ENCODE measurements at places on chromosomes 7 and 10.

DNA sequence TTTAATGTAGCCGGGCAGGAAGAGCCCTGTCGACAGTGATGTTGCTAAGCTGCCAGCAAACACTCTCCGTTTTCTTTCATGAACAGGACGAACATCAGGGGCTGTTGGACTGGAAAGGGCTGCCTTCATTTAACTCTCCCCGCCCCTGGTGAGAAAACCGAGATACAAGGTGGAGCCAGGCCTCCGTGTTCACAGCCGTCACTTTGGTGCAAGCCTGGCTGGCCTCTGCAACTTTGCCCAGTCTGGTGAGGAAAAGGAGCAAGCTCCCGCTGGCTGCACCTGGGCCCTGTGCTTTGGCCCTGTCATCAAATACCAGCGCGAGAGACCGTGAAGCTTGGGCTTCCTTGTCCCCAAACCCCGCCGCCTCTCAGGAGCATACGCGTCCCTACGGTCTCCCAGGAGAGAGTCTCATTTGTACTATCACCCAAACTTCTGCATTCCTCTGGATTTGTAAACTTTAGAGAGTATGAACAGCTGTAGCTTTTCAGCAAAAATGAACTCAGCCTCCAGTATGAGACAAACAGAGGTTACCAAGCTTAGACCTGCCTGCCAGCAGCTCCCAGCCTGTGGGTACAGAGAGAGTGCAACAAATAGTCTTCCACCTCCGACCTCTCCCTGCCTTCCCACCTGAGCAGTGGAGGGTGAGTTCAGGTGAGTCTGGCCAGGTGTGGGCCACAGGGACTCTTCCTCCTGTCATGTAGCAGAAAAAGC is 445.3 kb upstream of the MGMT start:
- no peak for DNase-seq

- DNase-seq, result no peak
Measured at GRCh38 chr7:151251328-151251688, 2.8 kb upstream of the SMARCD3 start.

- no peak for DNase-seq
Measured at GRCh38 chr7:12964836-12965235, 277.4 kb downstream of the ARL4A start.

DNA sequence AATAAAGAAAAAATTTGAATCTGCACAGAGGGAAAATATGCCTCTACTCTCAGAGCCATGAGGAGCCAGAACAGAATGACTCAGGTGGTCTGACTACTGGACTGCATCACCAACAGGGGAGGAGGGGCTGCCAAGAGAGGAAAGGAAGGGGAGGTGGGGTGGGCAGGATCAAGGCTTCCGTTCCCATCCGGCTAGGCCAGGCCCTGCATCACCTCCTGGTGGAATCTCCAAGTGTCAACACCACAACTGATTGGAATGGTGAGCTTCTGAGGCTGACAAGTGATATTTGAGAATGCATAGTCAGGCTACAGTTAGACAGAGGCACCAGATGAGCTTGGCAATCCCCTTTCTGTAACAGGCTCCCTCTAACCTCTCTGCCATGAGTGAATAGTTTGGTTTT is 10.4 kb upstream of the GPR26 start:
- DNase-seq, result no peak

DNA sequence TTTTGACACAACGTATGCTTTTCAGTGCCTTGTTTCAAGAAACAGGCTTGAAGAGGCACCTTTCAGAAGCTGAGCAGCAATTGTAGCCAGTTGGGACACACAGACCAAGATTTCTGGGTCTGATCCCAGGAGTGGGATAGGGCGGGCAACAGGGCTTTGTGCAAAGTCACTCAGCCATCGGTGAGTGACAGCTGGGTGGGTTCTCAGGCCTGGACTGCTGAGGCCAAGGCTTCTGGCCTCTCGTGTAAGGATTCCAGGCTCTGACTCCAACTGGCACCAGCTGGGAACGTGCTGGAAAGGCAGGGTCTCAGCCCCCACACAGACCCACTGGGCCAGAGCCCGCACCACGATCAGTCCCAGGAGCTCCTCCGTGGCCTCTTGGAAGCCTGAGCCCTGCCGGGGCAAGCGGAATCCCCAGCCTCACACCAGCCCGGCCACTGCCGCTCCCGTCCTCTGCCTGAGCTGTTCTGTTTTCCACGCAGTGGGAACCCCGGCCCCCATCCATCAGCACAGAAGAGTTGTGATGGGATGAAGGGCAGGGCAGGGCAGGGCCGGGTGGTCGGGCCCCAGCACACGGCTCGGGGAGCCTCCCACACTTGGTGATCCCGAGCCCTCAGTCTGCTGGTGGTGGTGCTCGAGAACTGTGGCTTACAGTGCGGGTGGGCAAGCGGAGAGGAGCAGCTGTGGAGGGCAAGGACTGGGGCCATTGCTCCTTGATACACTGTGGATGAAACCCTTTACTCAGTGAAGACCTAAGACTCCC is 46.8 kb downstream of the VIPR2 start:
- no peak for DNase-seq

DNA sequence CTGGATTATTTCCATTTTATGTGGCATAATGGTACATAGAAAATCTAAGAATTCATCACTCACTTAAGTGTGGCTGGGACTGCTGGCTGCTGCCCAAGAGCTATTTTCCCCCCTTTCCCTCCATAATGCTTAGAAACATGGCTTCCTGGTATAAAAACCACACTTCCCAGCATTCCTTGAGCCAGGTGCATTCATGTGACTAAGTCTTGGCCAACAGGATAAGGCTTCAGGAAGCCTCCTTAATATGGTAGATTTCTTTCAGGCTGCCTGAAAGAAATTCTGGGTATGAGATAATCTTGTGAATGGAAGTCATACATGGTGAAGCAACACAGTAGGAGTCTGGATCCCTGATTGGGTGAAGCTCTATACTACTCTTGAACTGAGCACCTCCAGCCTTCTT is 178.0 kb downstream of the JAZF1 start:
- DNase-seq, result peak; percentile 4

GRCh38 chr7:106035568-106035967 is 72.5 kb downstream of the CDHR3 start:
- no peak for DNase-seq

GRCh38 chr7:112255388-112255720 is 48.9 kb downstream of the ZNF277 start:
- no peak for DNase-seq

- no peak for DNase-seq
Measured at GRCh38 chr10:19041171-19041570, 7.4 kb upstream of the MALRD1 start.

DNA sequence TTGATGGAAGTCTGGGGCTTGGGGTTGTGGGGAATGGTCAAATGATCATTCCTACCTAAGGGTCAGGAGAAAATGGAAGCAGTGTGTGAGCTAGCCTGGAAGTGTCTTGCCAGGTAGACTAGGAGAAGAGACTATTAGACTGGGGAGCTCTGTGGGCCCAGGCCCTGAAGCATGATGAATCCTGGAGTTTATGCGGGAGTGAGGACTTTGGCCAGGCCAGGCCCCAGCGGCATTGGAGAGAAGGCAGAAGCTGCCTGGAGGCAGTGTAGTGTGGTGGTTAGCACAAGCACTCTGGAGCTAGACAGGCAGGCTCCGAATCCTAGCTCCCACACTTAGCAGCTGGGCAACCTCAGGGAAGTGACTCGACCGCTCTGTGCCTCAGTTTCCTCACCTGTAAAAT is 29.3 kb downstream of the ZMIZ1 start:
- no peak for DNase-seq

- no peak for DNase-seq
Measured at GRCh38 chr7:12322903-12323300, 80.8 kb downstream of the VWDE start.

- peak; percentile 40 for DNase-seq
Measured at GRCh38 chr10:74047304-74047703, 49.4 kb downstream of the VCL start.

- no peak for DNase-seq
Measured at GRCh38 chr10:116254422-116255155, 18.4 kb downstream of the GFRA1 start.

- DNase-seq, result no peak
Measured at GRCh38 chr10:103227416-103227815, 18.3 kb upstream of the RPEL1 start.

Data from suppressor macrophage treated with lipopolysaccharide for 1 hour (primary cell).